Activated CD8-positive, alpha-beta memory T cell treated with anti-CD3 and anti-CD28 coated beads, Interleukin-2, amount 50 U/mL, for 48 hours (primary cell): ENCODE measurements at places on chromosomes 3 and 15.

DNA sequence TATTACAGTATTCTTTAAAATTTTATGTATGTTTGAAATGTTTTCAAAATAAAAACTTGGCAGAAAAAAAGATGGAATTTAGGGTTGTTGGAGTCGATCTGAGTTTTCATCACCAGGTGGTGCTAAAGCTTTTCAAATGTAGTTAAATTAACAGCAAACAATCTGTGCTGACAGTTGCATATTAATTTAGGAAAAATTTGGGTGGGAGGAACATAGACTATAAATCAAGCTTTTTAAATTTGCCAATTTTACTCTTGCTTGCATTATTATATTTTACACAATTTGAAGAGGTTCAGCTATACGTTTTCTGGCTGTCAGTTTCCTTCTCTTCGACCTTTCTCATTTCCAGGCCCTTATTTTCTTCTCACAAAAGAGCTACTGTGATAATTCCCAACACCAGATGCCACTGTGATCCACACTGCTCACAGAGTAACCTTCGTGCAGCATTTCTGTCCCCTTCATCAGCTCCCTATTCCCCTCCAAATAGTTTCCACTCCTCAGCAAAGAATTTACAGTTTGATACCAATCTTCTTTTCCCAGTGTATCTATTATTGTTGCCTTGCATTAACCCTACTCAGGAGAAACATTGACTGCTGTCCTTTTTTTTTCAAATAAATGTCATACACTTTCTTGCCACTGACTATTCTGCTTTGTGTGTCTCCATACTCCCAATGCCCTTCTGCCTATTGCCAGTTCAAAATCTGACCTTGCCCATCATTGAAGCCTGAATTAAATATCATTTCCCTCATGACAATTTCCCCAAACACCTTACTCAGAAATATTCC is 53.4 kb upstream of the EIF5A2 start:
- DNase-seq, result no peak

- DNase-seq, result no peak
These were observed 61.4 kb downstream of the GLB1 start for GRCh38 chr3:33035596-33035995.

- no peak for DNase-seq
These were observed 46.1 kb downstream of the CPA3 start for GRCh38 chr3:148911173-148911572.

GRCh38 chr3:51371943-51372557 is 13.0 kb upstream of the MANF start:
- peak; percentile 57 for DNase-seq

DNA sequence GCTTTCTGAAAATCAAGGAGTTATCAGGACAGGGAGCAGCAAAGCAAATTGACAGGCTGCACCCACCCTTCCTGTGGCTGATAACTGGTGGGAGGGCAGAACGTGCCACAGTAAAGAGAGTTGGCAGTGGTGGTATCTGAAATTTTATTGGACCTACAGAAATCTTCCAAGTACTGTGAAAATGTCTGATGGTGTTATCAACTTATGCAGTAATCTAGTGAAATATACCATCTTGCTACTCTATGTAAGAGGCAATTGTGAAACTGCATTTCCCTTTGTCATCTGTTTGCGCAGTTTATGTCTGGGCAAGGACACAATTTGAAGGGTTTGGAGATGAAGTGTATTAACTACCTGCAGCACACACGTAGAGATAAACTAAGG is 1.5 kb downstream of the PLCL2 start:
- no peak for DNase-seq

DNA sequence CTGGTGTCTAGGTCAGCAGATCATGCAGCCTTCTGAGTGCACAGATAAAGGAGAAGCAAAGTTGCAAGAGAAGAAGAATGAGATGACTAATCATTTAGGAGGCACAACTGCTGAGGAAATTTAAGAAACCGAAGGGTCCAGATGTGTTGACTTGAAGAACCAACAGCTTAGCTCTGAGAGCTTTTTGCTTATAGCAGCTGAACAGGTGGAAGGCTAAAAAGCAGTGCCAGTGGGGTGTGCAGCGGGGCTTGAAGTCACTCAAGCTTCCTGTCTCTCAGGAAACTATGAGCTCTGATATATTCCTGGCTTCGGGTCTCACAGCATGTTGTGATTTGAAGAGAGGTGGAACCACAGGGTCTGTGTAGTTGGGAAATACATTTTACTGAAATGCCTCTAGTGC is 305.7 kb downstream of the RYR3 start:
- DNase-seq, result no peak

DNA sequence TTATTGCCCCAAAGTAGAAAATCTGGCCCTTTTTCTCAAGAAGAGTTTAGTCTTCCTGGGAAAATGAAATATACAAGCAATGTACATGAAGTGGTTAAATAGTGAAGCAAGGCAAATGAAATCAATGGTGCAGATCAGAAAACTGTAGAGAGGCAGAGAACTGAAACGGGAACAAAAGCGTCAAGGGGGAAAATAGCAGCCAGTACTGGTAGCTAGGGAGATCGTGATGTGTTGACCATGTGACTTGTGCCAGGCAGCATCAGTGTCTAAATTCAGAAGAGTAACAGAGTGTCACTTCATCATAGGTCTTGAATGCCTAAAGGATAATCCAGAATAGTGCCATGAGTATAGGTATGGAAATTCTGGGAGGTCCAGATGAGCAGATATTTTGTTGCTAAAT is 163.1 kb downstream of the CHL1 start:
- no peak for DNase-seq

GRCh38 chr15:72176159-72176558 is 21.4 kb downstream of the GRAMD2A start:
- no peak for DNase-seq

DNA sequence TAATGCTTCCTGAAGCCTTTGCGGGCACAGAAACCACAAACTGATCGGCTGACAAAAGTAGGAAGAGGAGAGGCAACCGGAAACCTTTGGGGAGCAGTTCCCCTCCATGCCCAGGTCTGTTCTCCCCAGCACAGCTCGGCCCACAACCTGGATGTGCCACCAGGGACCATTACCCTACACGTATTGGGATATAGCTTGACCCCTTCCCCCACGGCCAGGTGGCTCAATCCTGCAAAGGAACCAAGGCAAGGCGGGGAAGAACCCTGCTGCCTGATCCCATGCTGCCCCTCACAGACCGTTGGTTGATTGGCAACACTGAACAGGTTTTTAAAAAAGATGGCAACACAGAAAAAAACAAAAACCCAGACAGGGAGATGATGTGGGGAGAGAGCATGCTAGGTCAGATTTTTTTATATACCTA is 19.7 kb upstream of the TCAIM start:
- no peak for DNase-seq

GRCh38 chr3:99625237-99625622 is 13.2 kb upstream of the COL8A1 start:
- no peak for DNase-seq

DNA sequence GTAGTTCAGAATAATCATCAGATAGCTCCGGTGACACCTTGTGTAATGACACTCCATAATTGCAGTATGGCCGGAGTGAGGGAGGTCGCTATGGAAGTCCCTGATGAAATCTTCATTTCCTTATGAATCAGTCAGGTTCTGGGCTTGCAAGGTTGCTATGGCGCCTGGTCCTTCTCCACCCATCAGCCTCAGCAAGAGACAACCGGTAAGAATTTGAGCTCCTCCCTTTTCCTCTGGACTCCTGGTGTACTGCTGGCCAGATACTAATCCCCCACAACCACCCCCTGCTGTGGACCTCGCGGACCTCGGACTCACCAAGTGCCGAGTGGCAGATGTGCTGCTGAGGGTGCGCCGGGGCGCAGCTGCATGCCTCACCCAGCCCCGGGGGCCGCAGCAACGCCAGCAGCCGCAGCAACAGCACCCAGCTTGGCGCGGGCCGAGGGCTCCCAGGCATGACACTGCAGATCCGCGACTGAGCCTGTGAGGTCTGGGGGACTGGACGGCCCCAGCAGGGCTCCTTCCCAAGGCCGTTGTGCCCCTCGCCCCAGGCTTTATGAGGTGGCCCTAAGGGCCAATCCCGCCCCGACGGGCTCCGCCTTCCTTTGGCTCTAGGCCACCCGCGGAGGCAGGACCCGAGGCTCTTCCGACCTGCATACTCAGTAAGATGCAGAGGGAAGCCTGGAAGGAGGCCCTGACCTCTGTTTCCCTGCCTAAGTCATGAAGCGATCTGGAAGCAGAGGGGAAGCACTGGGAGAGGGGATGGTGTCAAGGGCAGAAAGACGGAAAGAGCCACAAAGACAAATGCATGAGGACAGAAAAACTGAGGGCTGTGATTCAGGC is at the start of gene TIMP4:
TSS of gene TIMP4 (minus strand) at position 526 of the 840 bp plus-strand sequence. CDS start at position 454, 72 bp downstream.
- no peak for DNase-seq

DNA sequence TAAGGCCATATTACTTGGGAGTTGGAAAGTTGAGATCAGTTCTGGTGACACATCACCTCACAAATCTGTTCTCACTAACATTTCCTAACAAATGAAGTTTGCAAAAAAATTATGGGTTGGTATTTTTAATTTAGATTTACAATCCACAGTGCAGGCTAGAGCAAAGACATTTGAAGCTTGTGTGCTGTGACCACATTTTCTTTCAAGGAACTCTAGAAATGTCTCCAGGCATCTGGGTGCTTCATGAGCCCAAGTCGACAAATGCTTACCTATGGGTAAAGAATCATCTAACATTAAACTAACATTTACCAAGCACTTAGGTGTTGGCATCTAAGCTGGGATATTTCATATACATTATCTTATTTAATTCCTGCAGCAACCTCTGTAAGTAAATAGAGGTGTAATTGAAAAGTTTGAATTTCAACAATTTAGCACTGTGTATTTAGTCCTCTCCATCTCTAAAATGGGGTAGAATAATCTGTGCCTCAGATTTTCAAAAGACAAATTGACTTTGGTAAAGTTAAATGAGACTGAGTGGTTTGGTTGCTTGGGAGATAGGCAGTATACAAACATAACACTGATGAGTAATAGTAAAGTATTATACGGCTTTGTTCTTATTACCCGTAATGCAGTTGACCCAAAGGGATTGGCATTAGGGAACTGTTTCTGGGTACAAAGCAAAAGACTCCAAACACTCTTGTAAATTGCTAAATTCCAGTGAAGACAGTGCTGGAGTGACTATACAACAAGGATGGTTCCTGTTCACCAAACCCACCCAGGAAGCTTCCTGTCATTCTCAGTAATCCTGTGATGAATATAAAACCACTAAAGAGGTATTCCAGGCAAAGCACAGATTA is 162.5 kb downstream of the TPRG1 start:
- DNase-seq, result no peak
